Sigmoid colon (tissue), 7 donors: ENCODE measurements at places on chromosomes 16 and 17. TPM values are rescaled to one million over a fixed set of nuclear protein-coding genes. Genes with fewer than 3 reads are reported as not detected.

GRCh38 chr17:17943281-17943984 lies 28.8 kb downstream of the TOM1L2 start:
- no peak for DNase-seq

ADAP2 gene
- total RNA-seq: 18.6 TPM

PRR35 gene
- total RNA-seq: not detected

- no peak for DNase-seq
Measured at GRCh38 chr16:58243528-58244004, 45.7 kb upstream of the CSNK2A2 start.

IRX5 gene
- not detected for total RNA-seq
